ENCODE measurements at places on chromosomes 13 and 19.

DNA sequence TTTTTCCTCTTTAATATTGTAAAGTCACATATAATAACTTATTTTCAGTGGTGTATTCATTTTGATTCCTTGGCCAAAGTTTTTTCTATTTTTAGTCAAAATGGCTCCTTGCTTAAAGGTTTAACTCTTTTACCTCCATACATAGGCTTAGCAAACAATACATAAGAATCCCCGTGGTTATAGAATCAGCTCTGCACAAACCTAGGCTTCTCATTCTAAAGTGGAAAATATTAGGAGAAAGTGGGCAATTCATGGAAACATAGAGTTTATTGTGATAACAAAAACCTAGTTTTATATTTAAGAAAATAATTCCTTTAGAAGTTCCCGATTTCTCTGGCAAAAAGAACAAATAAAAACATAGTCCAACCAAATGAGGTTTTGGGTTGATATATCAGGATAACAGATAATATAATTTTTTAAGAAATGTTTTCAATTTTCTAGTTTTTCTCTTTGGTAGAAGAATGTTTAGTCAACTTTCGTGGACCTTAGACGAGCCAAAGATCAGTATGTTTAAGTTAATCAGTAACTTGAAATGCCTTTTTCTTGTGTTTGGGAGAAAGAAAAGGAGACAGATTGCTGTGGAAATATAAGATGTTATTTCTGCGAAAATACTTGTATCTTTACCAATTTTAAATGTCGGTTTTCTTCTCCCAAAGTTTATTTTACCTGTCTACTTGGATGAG lies 93.4 kb upstream of the KLF12 start:
- DNase-seq, result no peak

DNA sequence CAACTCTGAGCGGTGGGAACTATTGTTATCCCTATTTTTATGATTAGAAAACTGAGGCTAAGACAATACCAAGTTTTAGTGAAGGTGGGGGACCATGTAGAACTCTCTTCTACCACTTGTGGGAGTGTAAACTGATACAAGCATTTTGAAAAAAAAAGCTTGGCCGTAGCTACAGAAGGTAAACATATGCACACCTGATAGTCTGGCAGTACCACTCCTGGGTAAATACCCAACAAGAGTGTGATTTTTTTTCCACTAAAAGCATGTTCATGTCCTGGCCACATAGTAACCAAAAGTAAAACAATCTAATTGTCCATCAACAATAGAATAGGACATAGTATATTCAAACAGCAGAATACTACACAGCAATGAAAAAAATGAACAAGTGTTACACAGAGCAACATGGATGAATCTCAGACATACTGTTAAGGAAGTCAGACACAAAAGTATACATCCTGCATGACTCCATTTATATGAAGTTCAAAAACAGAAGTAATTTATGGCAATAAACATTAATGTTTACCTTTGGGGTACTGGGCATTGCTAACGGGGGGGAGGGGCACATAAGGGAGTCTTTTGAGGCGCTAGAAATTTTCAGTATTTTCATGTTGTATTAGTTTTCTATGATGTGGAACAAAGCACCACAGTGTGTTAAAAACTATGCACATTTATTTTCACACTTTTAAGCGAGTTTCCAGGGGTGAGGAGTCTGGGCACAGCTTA lies 6.4 kb upstream of the SPATA13 start:
- no peak for DNase-seq

DNA sequence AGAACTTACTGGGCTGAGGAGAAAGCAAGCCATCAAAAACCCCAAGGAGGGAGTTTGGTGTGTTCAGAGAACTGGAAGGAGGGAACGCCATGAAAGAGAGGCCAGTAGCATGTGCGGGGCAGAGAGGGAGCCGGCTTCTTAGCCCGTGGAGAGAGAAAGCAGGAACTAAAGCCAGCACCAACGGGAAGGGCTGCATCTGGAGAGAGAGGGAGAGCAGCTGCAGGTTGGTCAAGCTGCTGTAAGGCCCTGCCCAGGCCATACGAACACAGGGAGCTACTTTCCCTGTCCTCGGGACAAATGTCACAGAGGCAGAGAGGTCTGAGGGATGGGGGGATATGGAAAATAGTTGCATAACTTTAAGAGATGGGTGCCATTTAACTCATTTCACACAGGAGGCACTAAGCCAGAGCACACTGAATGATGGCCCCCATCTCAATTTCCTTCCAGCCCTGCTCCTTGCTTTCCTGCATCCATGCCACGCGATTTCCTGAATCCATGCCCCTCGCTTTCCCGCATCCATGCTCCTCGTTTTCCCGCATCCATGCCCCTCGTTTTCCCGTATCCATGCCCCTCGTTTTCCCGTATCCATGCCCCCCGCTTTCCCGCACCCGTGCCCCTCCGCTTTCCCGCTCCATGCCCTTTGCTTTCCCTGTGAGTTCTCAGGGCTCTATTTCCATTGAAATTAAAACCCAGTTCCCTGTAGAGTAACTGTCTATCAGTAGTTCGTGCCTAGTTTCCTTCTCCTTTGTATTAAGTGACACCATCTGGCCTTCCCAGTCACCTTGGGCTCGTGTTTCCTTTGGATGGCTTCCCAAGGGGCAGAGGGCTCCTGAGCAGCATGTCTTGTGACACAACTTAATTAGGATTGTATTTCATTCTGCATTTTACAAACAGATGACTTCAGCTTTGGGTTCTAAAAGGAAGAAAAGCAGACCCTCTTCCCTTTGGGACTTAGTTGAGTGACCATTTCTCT lies 31.5 kb upstream of the TPT1 start:
- no peak for DNase-seq

GRCh38 chr13:95706356-95706755 lies 29.4 kb downstream of the DNAJC3 start:
- DNase-seq, result no peak

- no peak for DNase-seq
Measured at GRCh38 chr13:104975272-104975671, 1560.2 kb downstream of the EFNB2 start.
